ENCODE measurements at places on chromosomes 13 and 19. TPM values are rescaled to one million over a fixed set of nuclear protein-coding genes. Genes with fewer than 3 reads are reported as not detected.

Gene SYNGR4
- not detected for total RNA-seq

Gene NUMBL
- total RNA-seq = 32.7 TPM

Gene COL4A2
- total RNA-seq = 375 TPM

Gene HSH2D
- total RNA-seq = 0.43 TPM

Gene PGLYRP1
- total RNA-seq = not detected

DNA sequence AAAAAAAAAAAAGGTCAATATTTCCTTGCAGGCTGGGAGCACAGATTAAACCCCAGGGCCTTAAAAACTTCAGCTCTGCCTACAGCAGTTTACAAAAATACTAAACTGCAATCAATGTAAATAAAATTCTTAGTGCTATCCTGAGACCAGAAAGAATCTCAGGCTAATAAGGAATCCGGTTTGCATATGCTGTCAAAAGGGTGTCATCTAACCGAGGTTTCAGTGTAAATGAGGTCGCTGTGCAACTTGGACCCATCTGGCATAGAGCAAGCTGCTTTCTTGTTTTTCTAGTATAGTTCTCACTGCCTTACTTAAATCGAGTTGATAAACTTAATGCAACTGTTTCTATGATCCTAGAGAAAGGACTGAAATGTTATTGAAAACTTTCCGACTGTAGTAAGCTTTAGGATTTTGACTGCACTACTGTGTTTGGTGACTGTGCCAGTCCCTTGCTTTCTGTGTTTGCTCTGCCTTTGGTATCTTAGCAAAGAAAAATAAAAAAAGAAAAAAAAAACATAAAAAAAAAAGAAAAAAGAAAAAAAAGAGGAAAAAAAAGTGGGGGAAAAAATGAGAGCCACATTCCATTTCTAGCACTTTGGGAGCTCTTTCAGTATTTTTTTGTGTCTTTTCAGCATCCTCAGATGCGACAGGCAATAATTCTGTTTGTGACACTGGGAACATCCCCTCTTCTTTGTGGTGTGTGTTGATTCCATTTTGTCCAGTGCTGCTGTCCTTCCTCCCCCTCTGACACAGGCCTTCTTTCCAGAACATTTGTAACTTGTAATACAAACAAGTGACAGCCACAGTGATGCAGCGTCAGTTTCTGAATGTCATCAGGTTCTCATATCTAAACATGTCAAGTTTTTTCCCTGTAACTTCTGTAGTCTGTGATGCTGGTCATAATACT lies 340.5 kb downstream of the ZNF536 start:
- DNase-seq = no peak

- DNase-seq = no peak
Observed at GRCh38 chr19:8238251-8238650, 29.1 kb downstream of the CERS4 start.

- no peak for DNase-seq
Observed at GRCh38 chr13:20938302-20938701, 35.8 kb upstream of the XPO4 start.

- peak; percentile 38 for DNase-seq
Observed at GRCh38 chr19:33379151-33379829, 5.8 kb downstream of the CEBPG start.

DNA sequence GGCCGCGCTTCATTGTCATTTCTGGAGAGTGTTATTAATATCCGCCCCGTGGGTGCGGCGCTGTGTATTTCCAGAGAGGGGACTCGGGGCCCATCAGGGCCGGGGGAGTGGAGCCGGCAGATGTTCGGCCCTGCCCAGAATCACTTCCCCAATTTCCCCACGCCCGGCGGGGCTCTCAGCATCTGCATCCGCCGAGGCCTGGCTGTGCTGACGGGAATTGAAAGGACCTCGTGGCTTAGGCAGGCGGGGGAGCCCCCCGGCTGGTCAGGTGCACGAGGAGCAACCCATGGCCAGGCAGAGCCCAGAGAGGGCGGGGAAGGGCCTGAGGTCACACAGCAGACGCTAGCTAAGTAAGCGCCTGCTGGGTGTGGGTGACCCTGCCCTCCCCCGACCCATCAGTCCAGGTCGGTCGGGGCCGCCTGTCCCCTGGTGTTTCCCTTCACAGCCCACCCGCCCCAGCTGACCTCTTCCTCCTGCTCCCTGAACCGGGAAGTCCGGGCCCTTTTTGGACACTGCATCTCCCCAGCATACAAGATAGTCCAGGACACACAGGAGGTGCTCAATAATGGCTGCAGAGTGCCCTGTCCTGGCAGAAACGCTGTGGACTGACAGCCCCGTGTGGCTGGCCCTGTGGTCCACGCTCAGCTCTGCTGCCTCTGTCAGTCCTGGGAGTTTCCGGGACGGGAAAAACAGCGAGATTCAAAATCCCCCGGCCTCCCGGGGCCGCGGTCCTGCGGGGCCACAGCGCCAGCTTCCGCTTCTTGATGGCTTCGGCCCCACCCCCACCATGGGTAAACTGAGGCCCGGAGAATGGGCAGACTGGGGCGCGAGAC lies 22.1 kb downstream of the ARID3A start:
- DNase-seq = no peak

DNA sequence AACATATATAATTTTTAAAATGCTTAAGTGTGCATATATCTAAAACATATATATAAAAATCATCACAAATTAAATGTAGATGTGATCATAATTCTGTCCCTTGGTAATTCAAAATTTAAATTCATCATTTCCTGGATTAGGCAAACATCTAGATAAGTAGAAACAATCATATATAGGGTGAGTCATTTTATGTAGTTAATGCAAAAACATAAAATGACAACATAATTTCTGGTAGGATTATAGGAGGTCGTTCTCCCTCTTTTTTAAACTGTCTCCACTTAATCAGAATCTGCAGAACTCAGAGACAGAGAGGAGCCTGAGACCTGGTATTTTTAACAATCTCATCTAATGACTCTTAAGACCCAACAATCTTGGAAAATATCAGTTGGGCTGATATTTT lies 333.4 kb downstream of the KCTD12 start:
- no peak for DNase-seq

- no peak for DNase-seq
Observed at GRCh38 chr13:36965767-36966166, 33.4 kb downstream of the ALG5 start.

GRCh38 chr19:34576292-34576691 lies 94.7 kb downstream of the WTIP start:
- no peak for DNase-seq

DNA sequence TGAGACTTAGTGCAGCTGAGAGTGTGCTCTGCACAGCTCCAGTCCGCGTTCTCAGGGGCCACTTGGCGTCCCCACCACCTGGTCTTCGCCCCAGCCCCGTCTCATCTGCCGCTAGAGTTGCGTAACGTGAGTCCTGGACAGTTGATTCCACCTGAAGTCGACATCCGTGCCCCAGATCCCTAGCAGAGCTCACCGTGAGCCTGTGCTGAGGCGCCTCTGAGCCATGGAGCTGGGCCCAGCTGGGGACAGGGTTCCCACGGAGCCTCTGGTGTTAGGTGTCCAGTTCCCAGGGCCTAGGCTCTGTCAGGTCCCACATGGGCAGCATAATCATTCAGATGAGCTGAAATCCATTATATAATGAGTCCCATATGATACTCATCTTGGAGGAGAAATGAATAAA lies 147.1 kb upstream of the SOX1 start:
- peak; percentile 42 for DNase-seq

DNA sequence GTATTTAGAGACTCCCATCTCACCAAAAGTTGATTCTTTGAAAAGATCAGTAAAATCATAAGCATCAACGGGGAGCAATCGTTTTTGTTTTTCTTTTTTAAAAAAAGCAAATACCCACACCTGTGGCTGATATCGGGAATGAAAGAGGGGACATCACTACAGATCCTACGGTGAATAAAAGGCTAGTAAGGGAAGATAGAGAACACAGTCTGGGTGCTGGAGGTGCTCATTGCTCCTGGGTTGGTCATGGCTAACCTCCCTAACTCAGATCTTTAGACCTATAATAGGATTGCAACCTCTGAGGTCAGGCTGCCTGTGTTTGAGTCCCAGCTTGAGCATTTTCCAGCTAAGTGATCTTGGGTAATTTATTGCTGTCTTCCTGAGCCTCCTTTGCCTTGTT lies 1.1 kb downstream of the EHD2 start:
- no peak for DNase-seq

DNA sequence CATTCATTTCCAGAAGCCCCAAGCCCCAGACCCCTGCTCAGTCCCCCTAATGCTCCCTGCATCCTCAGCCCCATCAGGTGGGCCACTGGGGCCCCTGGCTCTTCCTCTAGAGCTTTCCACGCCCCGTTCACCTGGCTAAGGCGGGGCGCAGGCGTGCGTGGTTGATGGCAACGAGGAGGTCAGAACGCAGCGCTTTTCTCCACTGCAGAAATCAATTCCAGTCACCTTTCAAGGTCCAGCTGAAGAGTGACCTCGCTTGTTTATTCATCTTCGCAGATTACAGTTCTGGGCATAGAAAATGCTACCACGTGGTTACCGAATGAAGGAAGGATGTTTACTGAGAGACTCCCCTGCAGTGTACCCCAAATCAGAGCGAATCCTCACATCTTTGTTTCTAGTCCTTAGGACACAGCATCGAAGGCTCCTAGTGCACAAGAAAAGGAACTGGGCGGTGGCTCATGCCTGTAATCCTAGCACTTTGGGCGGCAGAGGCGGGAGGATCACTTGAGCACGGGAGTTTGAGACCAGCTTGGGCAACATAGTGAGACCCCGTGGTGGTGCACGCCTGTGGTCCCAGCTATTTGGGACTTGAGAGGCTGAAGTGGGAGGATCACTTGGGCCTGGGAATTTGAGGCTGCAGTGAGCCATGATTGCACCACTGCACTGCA lies 828 bp upstream of the PBX4 start:
- no peak for DNase-seq

- DNase-seq = no peak
Observed at GRCh38 chr13:99119656-99120055, 81.0 kb upstream of the UBAC2 start.

GRCh38 chr13:23766283-23766682 lies 122.9 kb downstream of the MIPEP start:
- DNase-seq = no peak

Measured in endodermal cell (in vitro differentiated cells).